ENCODE measurements at places on chromosomes 5 and 9. TPM values are rescaled to one million over a fixed set of nuclear protein-coding genes. Genes with fewer than 3 reads are reported as not detected.
A peak's percentile ranks its signal among the peaks of the same experiment; 100 is the strongest.

DNA sequence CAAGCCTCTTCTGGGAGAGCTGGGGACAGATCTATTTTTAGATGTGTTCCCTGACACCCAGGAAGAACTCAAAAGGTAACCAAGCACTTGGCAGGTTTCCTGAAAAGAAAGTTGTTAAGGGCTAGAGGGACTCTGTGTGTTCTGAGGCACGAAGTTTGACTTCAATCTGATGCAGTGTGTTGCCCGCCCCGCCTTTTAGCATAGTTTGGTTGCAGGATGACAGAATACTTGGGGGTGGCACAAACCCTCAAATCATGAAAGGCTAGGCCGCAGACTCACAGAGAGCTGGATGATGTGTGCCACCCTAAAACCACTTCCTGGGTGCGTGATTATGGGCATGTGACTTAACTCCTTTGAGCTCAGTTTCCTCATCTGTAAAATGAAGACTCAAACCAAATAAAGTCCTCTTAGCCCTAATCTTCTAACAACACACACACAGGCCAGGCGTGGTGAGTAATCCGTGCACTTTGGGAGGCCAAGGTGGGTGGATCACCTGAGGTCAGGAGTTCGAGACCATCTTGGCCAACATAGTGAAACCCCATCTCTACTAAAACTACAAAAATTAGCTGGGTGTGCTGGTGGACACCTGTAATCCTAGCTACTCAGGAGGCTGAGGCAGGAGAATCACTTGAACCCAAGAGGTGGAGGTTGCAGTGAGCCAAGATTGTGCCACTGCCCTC lies 12.8 kb upstream of the NDFIP1 start:
- no peak for DNase-seq

DNA sequence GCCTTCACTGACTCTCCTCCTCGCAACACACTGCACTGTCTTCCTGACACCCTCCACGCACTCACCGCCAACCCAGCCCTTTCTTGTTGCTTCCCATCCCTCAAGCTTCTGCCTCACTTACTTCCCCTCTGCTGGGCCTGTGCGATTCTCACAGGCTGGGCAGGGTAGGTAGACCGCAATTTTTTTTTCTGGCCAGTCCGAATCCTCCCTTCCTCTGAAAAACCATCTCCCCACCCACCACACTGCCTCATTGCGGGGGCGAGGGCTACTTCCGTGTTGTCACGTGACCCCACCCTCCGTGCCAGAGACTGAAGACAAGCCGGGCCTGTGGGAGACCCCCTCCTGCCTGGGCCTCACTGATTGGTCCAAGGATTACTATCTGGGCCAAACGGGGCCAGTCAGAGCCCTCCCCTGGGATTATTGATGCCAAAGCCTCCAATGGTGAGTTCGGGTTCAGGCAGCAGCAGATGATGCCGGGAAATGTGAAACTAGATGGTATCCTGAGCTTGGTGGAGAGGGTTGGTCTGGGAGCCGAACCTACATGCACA lies 73.1 kb downstream of the STK10 start:
- DNase-seq, result no peak

- DNase-seq, result no peak
These were observed 5.7 kb downstream of the SHB start for GRCh38 chr9:38063363-38063707.

DNA sequence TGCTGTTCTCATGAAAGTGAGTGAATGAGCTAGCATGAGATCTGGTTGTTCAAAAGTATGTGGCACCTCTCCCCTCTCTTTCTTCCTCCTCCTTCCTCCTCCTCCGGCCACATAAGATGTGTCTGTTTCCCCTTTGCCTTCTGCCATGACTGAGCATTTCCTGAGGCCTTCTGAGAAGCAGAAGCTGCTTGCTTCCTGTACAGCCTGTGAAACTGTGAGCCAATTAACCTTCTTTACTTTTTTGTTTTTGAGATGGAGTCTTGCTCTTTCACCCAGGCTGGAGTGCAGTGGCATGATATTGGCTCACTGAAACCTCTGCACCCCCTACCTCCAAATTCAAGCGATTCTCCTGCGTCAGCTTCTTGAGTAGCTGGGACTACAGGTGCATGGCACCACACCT lies 6.1 kb downstream of the S100Z start:
- no peak for DNase-seq

GRCh38 chr5:157819502-157820115 lies 39.3 kb downstream of the CLINT1 start:
- DNase-seq, result no peak

The RFESD gene
- total RNA-seq, result 2.3 TPM

GRCh38 chr9:127177665-127178265 lies 55.3 kb upstream of the ANGPTL2 start:
- DNase-seq, result no peak

The CCDC171 gene
- 4.5 TPM for total RNA-seq

The PKD2L2 gene
- total RNA-seq, result not detected

The ENHO gene
- total RNA-seq, result 1.0 TPM

GRCh38 chr9:68731857-68732256 lies 26.8 kb downstream of the PIP5K1B start:
- DNase-seq, result no peak

The SMAD5 gene
- 62.7 TPM for total RNA-seq

DNA sequence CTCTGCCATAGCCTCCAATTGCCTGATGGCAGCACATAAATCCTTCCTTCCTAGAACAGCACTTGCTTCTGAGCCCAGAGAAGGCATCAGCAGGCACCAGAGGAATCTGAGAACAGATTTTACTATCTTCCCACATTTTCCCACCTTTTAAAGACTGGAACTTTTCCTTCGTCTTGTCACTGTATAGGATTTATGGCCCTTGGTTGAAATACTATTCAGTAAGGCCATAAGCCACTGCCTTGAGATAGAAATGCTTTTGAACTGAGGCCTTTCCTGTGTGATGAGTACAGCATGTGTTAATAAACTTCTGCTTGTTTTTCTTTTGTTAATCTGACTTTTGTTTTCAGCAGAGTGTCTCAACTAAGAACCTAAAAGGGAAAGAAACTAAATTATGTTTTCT lies 84.3 kb downstream of the MRPS27 start:
- no peak for DNase-seq

GRCh38 chr5:36882250-36882649 lies 5.7 kb downstream of the NIPBL start:
- DNase-seq, result no peak

- no peak for DNase-seq
These were observed 553.1 kb downstream of the LRRC70 start for GRCh38 chr5:63131626-63132285.

- DNase-seq, result no peak
These were observed 9.2 kb upstream of the EGFL7 start for GRCh38 chr9:136653323-136654079.

DNA sequence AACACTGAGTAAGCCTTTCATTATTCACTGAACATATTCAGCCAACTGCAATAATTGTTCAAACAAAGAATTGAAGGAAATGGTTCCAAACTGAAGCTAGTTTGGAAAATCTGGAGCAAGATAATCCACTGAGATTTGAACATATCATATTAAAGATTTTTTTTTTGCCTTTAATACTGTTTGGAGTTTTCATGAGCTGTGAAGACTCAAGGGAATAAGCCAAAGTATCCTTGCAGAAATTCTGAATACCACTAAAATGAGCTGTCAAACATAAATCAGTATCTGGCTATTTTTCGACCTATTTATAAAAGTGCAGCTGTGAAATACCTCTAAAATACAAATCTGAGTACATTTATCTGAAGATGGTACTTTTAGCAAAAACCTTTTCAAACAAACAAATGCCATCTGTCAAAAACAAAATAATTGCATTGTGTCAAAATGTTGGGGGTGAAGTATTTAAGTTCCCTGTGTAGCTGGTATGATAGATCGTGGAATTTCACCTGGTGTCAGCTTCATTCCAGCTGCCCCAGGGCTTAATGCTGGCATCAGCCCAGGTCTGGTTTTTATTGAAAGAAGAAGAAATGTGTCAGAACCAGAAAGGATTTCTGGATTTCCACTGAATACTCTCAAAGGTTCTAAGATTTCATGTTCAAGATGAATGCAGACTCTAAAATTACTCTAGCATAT lies 149.0 kb upstream of the GRAMD2B start:
- no peak for DNase-seq

The GARIN3 gene
- not detected for total RNA-seq

DNA sequence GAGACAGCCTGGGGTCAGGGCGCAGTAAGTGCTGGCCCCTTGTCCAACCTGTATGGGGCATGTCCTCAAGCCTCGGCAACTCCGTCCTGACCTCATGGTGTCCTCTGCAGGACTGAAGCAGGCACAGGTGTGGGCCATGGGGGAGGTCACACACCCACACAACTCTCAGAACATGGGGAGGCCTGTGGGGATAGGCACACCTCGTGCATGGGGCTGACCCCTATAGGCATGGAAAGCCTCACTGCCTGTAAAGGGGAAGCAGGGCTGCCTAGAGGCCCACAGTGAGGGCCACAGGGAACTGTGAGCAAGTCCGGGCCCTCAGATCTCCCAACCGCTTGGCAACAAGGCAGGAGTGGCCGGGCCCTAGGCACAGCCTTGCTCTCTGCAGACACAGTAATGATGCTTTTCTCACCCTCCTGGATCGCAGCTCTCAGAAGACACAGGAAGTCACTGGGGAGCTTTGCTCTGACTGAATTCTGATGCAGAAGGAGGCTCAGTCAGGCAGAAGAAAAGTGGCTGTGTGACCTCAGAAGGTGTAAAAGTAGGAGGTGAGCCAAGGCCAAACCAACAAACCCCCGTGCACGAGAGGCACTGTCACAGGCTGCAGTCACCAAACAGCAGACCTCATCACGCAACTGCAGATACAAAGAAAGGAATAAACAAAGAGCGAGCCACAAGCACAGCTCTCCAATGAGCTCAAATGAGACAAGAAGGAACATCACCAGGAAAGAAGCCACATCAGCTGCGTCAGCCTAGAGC lies 5.4 kb downstream of the IPPK start:
- DNase-seq, result no peak

The PCDHB10 gene
- total RNA-seq, result 7.8 TPM

- DNase-seq, result no peak
These were observed 143.3 kb upstream of the TNPO1 start for GRCh38 chr5:72673180-72673579.

- DNase-seq, result peak; percentile 75
These were observed 31.3 kb downstream of the IPPK start for GRCh38 chr9:92638621-92639101.

The STING1 gene
- 61.6 TPM for total RNA-seq

DNA sequence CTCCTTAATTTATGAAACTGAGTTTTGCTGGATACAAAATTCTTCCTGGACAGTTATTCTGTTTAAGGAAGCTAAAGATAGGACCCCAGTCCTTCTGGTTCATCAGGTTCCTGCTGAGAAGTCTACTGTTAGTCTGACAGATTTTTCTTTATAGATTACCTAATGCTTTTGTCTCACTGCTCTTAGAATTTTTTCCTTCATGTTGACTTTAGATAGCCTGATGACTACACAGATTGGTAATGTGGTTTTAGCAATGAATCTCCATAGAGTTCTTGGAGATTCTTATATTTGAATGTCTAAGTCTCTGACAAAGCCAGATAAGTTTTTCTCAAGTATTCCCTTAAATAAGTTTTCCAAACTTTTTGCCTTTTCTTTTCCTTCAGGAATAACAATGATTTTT lies 419.7 kb downstream of the CDH10 start:
- no peak for DNase-seq

DNA sequence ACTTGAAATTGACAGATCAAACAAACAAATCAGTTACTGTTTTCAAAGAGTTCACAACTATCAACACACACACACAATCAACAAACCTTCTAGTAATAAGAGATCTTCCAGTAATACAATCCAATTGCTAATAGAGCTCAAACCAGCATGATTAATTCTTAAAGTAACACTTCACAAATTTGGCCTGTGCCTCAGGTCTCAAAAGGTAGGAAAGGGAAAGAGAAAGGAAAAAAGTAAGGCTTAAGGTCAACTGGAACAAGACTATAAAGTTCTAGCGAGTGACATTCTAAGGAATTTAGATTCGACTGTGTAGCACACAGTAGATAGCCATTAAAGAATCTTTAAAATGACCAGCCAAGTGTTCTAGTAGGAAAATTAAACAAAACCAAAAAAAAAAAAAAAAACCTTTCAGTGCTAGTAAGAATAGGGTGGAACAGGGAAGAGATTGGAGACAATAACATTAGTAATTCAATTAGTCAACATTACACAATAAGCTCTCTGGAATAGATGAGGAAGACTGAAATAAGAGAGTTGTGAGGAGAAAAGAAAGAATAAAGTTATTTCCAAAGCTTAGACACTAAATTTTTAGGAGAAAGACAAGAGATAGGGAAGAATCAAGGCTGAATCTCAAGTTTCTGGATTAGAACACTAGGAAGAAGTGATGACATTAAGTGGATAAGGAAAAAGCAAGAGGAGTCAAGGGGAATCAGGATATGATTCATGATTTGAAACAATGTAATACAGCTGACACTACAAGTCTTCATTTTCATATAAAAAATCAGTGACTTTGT lies 86.1 kb downstream of the FBXL17 start:
- DNase-seq, result no peak

DNA sequence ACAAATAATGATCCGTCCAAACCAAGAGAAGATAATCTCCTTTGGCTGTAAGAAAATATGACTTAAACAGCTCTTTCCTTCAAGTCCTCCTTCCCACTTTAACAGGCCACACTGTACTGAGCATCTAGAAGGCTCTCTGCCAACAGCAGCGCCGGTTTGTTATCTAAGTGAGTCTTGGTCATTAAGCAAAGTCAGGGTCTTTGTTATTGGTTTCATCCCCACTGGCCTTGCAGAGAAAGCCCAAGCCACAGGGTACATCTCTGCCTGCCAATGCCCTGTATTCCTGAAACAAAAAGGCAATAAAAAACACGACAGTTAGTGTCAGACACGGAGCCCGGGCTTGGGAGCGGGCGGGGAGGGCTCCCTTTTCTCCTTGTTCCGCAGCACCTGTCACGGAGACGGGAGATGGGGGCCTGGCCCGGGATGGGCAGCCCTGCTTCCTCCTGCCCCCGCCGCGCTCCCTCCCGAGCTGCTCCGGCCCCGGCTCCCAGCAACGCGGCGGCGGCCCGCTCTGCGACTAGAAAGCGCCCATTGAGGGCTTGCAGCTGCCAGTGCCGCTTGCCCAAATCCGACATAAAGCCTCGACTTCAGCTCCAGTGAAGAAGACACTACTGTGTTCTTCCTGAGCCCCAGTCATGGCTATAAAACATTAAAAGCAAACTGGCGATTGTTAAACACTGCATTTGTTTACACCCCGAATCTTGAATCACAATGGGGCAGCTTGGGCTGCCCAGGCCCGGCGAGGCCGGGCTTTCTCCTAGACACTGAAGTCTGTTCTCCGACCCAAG lies 28.1 kb upstream of the PIK3R1 start:
- DNase-seq, result no peak
